ENCODE measurements at places on chromosomes 12 and 14.

- DNase-seq, result no peak
These were observed 40.5 kb downstream of the PRMT8 start for GRCh38 chr12:3531496-3531895.

DNA sequence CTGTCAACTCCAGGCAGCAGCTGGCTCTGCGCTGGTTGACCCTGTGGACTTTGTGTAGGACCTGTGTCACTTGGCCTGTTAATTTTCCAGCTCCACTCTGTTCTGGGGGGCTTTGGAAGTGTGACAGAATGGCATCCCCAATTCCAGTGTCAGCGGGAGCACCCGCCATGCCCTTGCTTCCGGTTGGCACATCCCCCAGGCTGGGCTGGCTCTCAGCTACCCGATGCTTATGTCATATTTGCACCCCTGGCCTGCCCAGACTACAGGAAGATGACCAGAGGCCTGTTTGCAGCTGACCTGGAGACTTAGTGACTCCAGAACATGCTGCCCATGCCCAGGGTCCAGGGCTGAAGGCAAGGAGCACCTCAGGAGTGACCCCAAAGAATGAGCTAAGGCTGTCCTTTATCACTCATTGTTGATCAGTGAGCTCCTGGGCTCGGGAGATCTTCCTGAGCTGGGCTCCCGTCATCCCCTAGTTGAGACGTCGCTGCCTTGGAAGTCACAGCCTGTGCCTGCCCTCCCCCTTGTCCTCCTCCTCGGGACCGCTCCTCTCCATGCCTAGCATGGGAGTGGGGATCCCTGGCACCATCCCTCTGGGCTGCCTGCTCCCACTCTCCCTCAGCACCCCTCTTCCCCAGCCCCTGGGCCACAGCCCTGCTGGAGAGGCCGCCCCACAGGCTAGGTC, 163.4 kb upstream of the RTL1 start:
- no peak for DNase-seq

GRCh38 chr14:34098045-34098984, 147.4 kb upstream of the EGLN3 start:
- DNase-seq, result no peak

GRCh38 chr14:64112867-64113678, 181.1 kb downstream of the ESR2 start:
- DNase-seq, result no peak

DNA sequence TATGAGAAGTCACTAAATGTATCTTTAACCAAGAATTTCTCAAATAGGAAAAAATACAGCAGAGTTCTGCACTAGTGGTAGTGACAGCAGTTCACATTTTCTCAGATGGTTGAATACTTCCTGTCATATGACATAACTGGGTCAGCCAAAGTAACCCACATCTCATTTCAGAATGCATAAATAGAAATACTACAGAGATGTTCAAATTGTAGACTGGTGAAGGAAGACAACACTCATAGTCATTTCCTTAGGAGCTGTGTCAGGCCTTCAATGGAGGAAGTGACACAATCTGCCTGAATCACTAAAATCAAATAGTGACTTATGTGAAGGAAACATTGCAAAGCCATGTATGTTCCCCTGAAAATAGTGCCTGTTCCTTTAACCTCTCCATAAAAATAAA, 32.4 kb downstream of the FERMT2 start:
- no peak for DNase-seq

DNA sequence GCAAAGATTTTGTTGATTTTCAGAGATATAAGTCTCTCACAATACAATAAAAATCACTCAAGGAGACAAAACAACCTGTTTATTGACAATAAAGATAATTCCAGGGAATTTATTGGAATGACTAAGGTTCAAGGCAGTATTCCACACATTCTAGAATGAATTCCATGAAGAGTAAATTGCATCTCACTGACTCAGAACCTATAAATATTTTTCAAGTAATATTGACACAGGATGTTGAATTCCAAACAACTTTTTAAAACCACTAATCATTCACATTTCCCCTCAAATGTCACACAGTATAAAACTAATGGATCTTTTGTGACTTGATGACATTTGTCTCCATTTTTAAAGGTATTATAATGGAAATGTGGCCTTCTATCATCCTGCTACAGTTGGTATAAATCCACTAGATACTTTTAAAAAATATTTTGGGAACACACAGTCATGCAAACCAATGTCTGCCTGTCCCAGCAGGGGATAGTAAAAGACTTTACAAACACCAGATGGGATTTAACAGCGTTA, 42.1 kb upstream of the LGR5 start:
- no peak for DNase-seq

DNA sequence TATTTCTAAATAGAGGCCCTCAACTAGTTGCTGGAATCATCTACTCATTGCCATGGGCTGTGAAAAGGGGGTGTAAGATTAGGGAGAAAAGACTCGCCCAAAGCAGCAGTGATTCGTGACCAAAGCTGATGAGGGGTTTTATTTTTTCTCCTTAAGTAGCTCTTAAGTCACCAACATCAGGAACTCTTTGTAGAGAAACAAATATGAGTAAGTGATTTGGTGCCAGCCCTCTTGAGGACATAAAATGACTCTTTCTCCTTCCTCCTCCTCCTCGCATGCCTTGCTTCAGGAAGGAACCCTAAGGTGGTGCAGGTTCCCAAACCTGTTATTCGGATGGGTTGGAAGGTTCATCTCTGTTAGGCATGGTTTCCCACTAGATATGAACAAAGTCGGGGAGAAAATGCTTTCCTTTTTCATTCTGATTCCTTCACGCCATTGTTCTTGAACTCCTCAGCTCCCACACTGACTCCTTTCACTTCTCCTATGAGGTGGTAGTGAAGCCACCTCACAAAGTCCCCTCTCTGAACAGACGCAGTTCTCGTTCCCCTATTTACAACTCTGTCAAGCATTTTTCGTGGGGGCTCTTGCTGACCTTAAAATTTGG, 113.4 kb downstream of the ETV6 start:
- no peak for DNase-seq

- no peak for DNase-seq
These were observed 153.4 kb downstream of the RIMBP2 start for GRCh38 chr12:130562716-130563115.

DNA sequence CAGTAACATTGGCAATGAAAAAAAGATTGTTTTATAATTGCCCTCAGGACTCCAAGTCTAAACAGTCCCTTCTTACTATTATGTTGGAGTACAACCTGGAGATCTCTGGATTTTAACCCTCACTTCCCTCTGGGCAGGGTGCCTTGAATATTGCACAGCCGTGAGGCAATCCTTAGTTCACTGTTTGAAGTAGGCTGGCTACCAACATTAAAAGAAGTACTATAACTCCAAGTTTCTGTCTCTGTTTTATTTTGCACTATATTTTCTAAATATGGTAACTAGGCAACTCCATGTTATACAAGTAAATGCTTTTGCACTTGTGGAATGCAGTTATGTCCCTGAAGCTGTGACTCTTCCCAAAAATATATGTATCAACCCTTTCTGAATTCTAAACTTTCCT, 490.7 kb downstream of the EGLN3 start:
- no peak for DNase-seq

DNA sequence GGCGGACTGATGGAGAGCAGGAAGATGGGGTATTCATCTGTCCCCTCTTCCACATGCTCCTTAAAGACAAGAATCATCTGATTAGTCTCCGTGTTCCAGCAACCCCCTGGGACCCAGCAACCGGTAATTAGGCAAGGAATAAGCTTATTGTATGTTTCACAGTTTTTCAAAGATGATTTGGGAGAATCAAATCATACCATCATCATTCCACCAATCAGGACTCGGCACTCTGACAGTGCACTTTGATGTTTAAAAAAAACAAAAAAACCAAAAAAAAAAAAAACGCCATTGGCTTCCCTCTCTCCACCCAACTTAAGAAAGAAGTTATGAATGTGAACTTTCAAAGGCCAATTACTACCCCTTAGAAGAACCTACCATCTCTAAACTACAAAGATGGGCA, 1.3 kb upstream of the DYNC1H1 start:
- no peak for DNase-seq

- no peak for DNase-seq
These were observed 78.2 kb downstream of the RGS6 start for GRCh38 chr14:72010474-72010873.

- no peak for DNase-seq
These were observed 169.7 kb downstream of the MYRFL start for GRCh38 chr12:69994724-69995173.

GRCh38 chr12:22689876-22690275, 64.9 kb downstream of the ETNK1 start:
- DNase-seq, result no peak

GRCh38 chr12:53677016-53677799, 1.3 kb upstream of the ATP5MC2 start:
- DNase-seq, result no peak

DNA sequence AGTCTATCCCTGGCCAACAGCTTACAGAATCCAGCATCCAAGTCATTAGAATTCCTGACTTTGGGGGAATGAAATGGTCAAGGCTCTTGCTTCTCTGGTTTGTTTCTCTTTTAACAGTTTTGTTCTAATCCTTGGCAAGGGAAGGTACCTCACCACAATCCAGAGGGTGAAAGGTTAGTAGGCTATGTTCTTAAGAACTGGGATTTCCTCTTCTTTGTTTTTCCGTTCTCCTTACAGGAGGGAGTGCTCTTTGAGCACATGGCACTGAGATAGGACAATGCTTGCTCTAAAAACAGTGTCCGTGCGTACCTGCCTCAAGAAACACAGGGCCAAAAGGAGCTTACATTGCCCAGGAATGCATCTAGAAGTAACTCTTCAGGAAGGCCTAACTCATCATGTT, 156.6 kb downstream of the GCH1 start:
- no peak for DNase-seq

DNA sequence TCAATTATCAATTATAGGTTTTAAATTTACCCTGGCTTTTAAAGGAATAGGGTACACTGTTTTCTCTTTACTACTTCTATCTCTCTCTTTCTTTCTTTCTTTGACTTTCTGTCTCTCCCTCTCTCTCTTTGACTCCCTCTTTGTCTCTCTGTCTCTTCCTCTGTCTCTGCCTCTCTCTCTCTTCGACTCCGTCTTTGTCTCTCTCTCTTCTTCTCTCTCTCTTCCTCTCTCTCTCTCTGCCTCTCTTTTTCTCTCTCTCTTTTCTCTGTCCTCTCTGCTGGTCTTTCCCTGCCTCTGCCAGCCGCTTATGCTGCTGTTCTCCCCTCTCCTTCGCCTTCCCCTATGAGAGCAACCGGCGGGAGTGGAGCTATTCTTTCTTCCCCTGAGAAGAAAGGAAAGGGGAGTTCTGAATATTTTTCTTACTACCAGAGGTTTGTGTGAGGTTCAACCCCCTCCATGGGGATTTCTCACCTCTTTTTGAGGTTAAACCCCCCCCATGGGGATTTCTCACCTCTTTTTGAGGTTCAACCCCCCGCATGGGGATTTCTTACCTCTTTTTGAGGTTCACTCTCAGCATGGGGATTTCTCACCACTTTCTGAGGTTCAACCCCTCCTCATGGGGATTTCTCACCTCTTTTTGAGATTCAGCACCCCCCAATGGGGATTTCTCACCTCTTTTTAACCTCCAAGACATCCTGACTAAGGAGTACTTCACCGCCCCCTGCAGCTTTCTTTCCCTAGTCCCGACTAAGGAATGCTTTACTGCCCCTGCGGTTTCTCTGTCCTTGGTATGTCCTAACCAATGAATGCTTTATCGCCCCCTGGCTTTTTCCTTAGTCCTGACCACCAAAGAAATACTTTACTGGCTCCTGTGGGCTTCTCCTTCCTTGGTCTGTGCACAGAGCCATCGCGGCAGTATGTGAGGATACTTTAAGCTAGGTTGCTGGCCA, 27.4 kb upstream of the DDHD1 start:
- no peak for DNase-seq

DNA sequence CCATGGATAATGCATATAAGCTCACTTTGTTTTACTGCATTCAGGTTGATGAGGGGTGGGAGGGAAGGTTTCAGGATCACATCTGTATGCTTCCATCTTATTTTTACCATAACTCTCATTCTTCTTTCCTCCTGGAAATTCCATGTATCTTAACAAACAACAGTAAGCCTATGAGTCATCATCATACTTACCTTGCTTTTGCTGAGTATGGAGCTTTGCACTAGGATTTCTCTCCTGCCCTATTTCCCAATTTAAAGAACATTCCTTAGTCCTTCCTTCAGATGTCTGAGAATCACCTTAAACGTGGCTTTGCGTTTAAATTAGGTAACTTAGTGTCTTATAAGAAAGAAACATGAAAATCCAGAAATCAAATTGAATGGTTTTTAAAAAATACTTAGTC, 1.6 kb upstream of the CLEC14A start:
- DNase-seq, result no peak

DNA sequence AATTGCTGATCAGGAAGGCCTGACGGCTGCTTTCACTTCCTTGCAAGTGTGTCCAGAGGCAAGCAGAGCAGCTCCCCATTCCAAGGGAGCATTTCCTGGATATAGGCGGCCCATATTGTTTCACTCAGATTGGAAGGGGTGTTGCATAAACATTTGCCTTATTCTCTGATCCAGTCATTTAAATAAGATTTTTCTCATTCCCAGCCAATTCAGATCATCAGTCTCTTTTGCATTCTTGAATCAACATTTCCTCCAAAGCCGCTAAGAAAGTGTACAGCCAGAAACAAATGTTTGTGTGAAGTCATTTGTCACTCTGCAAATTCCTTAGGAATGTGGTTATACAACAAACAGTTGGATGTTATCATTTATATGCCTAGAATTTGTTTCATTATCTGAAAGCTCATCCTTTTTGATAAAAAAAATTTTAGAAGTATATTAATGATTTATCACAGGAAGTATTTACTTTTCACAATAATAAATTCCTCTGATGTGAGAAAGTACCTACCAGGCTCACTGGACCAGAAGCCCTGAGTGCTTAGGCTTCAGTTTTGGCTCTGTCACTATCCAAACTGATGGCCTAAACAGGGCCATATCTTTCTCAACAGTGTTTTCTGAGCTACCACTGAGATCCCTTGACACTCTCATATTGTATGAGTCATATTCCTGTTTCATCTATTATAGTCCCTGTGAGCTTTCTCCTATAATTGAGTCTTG, 379.6 kb downstream of the CCDC91 start:
- DNase-seq, result peak; percentile 74

DNA sequence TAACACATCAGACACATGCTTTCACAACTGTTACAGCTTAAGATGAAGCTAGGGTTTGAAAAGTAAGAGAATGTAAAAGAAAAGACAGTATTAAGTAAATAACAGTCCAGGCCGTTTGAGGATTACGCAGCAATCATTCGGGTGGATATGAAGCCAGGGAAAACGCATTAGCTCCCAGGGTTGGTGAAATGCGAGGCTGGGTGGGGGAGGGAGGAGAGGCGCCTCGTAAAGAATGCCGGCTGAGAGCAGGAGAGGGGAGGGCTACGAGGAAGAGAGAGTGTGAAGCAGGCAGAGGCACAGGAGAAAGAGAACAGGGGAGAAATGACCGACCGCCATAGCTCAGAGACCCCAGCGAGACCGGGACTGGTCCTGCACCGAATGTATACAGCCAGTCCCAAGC, 73.0 kb downstream of the IQSEC3 start:
- DNase-seq, result no peak

GRCh38 chr14:72619881-72620280, 274.0 kb downstream of the DPF3 start:
- no peak for DNase-seq

Data from AG04450 (cell line).